ENCODE measurements at places on chromosomes 5 and 9.

GRCh38 chr9:132056717-132057560 lies 22.7 kb downstream of the MED27 start:
- H3K4me1 ChIP-seq = peaks cover 36% of the 10 kb centered on the region
- H3K27me3 ChIP-seq = no peaks in the 10 kb centered on the region
- H3K36me3 ChIP-seq = peaks cover 9% of the 10 kb centered on the region
- no peak for DNase-seq
- H3K4me3 ChIP-seq = no peak overlapping the region

DNA sequence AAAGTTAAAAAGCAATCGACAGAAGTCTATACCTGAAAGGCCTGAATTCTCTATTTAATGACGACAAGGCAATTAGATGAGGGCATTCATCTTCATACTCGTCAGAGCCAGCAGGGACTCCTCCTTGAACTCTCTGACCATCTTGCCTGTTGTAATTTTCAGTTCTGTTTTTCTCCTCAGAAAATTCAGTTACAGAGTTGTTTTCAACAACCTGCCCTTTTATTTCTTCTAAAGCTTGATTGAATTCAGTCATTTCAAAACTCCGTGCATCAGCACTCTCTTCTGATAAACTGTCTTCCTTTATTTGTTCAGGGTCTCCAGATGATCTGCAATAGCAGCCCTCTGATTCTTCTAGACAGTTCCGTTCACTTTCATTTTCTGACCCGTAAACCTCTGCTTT lies 15.6 kb downstream of the RIOK2 start:
- H3K4me3 ChIP-seq = peak overlapping the region; percentile 26
- H3K4me1 ChIP-seq = peaks cover 4% of the 10 kb centered on the region

GRCh38 chr9:114250235-114250568 lies 72.7 kb upstream of the ORM1 start:
- H3K27me3 ChIP-seq = peaks cover 28% of the 10 kb centered on the region
- H3K4me3 ChIP-seq = no peak overlapping the region
- DNase-seq = no peak
- no peak overlapping the region for H3K27ac ChIP-seq
- no peaks in the 10 kb centered on the region for H3K36me3 ChIP-seq
- no peaks in the 10 kb centered on the region for H3K4me1 ChIP-seq

DNA sequence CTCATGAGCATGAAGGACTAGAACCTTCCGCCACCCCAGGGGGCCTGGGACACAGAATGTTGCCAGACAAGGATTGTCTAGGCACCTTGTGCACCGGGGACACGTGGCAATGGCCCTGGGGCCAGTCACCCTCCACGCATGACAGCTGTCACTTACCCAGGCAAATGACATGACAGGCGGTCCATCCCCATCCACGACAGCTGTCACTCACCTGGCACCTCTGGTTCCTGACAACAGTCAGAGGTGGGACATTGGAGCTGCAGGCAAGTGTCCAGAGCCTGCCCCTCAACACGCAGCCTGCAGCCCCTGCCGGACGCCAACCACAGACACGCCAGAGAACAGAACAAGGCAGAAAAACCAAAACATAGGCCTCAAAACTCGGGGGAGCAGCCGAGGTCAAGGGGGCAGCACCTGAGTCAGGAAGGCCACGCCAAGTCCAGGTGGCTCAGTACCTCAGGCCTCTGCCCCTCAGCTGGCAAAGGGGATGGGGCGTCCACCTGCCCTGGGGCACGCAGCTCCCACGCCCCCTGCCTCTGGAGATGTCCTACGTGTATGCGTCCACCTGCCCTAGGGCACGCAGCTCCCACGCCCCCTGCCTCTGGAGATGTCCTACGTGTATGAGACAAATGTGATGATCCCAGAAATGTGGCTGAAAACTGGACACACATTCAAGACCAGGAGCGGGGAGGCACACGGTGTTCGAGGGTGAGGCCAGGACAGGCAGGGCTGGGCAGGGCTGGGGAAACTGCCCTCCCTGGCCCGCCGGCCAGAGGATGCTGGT lies 14.5 kb downstream of the VAV2 start:
- H3K4me3 ChIP-seq = no peak overlapping the region
- no peaks in the 10 kb centered on the region for H3K4me1 ChIP-seq
- H3K27ac ChIP-seq = no peak overlapping the region
- DNase-seq = no peak
- no peaks in the 10 kb centered on the region for H3K27me3 ChIP-seq

- no peaks in the 10 kb centered on the region for H3K27me3 ChIP-seq
- no peak for DNase-seq
- H3K36me3 ChIP-seq = peaks cover 16% of the 10 kb centered on the region
- H3K4me3 ChIP-seq = no peak overlapping the region
- no peak overlapping the region for H3K27ac ChIP-seq
Observed at GRCh38 chr9:93655621-93656425, 79.4 kb downstream of the PHF2 start.

DNA sequence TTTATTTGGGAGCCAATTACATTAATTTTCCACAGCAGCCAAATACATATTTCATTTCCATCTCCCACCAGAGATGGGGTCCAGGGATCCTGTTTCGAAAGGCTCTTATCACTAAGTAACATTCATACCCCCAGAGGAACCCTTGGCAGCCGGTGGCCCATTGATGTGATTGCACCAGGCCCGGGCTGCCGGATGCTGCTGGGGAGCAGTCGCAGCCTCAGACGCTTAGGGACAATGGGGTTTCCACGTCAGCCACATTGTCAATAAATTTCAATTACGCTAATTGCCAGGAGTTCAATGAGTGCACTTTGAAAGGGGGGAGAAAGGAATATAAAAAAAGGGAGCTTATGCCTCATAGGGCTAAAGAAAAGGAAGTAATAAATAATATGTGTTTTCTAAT lies 478.8 kb upstream of the ADAMTS16 start:
- no peaks in the 10 kb centered on the region for H3K27me3 ChIP-seq
- no peaks in the 10 kb centered on the region for H3K36me3 ChIP-seq
- DNase-seq = no peak
- H3K27ac ChIP-seq = no peak overlapping the region
- no peak overlapping the region for H3K4me3 ChIP-seq
- peaks cover 2% of the 10 kb centered on the region for H3K4me1 ChIP-seq

DNA sequence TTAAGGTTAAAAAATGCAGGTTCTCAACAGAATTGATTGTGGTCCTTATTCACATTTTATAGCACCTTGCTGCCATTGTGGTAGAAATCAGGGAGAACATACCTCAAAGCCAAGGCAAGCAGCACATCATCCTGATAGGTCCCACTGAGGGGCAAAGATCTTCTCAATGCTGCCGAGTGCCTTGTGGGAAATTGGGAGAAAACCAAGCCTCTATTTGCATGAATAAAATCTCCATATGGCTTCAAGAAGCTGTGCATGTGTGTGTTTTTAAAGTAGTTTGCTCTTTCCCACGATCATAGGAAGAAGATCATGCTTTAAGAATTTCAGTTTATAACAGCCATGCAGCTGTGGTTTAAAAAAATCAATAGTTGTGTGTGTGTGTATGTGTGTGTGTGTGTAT lies 216.9 kb upstream of the FBXL7 start:
- no peaks in the 10 kb centered on the region for H3K27me3 ChIP-seq
- H3K4me1 ChIP-seq = no peaks in the 10 kb centered on the region
- DNase-seq = no peak
- H3K27ac ChIP-seq = no peak overlapping the region

DNA sequence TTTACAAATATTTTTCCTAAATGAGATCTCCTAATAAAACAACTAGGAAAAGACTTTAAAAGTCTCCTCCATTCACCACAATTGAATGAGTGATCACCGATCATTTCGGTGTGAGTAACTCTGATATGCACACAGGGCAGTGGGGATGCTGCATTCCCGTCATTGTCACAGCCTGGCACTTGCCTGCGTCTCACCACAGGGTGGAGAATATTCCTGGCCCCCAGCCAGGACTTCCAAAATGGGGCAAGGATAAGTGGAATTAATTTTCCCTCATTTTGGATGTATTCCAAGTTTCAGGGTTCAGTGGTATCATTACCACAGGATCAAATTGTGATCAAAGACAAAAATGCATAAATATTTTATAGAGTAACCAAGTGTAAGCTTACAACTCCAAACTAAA lies 107.1 kb downstream of the CTNND2 start:
- DNase-seq = no peak
- H3K4me1 ChIP-seq = no peaks in the 10 kb centered on the region
- no peak overlapping the region for H3K27ac ChIP-seq
- H3K27me3 ChIP-seq = no peaks in the 10 kb centered on the region
- no peak overlapping the region for H3K4me3 ChIP-seq
- H3K36me3 ChIP-seq = no peaks in the 10 kb centered on the region

DNA sequence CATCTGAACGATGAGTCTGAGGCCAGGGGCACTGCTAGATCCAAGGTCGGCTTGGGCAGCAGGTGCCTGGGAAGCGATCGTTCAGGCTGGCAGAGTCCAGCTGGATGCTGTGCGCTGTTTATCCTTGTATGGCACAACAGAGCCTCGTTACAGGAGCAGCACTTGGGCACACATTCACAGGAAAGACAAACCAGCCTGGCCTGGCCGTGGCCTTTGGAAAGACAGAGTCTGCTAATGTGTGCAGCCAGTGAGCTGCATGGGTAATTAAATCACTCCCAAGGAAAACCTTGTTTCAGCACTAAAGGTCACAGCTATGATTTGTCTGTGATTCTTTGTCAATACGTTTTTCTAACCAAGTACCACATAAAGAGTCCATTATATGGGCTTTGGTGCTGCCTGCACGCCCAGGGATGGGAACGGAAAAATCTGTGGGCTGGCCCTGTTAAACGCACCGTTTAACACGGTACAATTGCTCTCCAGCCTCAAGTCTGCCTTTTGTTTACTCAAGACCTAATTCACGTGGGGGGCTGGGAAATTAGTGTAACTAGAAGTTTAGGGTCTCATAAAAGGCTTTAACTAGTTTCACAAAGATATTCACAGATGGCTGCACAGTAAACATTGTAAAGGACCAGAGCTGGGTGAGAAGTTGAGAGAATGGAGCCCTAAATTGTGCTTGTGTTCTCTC lies 509.3 kb downstream of the KDM4C start:
- no peak for DNase-seq
- H3K36me3 ChIP-seq = no peaks in the 10 kb centered on the region
- no peaks in the 10 kb centered on the region for H3K4me1 ChIP-seq
- no peak overlapping the region for H3K4me3 ChIP-seq
- no peak overlapping the region for H3K27ac ChIP-seq
- H3K27me3 ChIP-seq = peaks cover 34% of the 10 kb centered on the region

DNA sequence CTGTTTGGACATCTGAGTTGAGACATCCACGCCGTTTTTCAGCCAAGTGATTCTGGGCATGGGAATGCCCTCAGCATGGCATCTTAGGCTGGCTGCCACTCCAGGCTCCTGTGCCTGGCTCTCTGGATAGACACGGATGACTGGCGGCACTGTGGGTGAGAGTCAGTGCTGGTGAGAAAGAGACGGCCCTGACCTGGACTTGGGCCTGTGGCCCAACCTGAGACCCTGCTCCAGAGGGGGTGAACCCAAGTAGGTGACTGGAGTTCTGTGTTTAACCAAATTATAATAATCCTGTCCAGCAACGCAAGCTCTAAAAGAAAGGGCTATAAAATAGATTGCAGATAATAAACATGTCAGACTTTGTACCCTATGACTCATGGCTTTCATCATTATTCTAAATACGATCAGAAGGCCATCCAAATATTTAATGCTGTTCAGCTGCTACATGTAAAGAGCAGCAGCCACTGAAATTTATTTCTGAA lies 173.9 kb downstream of the HSPA4 start:
- H3K27me3 ChIP-seq = peaks cover 39% of the 10 kb centered on the region
- H3K27ac ChIP-seq = no peak overlapping the region
- no peak overlapping the region for H3K4me3 ChIP-seq
- no peaks in the 10 kb centered on the region for H3K4me1 ChIP-seq

DNA sequence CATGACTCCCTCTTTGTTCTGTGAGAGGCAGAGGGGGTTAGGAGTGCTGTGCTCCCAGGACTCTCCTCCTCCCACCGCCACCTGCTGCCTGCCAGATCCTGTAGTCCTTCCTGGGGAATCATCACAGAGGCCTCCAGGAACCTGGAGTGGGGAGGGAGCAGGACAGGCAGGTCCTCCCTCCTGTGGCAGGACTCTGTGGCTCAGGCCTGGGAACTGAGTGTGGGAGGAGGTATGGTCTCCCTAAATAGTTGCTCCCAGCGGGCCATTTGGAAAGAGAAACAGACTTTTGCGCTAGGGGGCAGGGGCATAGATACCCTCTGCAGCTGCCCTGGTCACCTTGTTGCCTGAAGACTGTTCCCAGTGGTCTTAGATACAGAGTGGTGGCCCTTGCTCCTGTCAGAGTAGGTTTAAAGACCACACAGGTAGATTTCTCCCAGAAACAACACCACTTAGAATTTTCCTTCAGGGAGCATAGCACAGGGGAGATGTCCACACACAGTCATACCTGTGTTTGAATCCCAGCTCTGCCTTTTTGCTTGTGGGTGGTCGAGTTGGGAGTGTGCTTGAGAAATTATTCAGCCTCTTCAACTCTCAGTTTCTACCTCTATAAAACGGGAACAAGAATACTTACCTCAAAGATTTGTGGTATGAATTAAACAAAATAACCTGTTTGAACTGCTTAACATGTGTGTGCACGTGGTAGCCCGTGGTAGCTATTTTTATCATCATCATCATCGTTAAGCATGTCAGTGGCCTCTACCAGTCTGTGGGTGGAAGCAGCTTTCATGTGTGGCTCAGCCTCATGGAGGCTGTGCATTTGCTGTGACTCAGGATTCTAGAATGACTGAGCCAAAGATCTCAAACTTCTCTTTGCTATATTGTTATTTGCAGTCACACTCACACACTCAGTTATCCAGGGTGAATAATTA lies 55.8 kb downstream of the SLC22A5 start:
- H3K27ac ChIP-seq = peak overlapping the region; percentile 99
- peak; percentile 56 for DNase-seq
- no peaks in the 10 kb centered on the region for H3K27me3 ChIP-seq
- H3K4me3 ChIP-seq = peak overlapping the region; percentile 85
- H3K36me3 ChIP-seq = peaks cover 70% of the 10 kb centered on the region

DNA sequence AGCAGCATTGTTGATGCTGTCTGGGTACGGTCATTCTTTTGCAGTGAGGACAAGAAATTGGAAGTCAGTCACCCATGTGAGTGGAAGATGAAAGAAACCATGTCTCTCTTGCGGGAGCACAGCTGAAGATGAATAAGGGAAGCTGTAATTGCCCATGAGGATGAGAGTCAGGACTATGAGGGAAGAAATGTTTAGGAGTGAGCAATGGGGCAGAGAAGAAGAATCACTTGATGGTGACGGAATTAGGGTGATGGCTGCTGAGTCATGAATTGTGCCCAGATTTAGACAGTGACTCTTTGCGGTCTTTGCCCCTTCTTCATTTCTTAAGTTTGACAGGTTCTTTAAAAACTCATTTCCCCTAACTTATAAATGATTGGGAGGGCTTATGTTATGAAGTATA lies 183.3 kb downstream of the MAST4 start:
- peaks cover 11% of the 10 kb centered on the region for H3K27me3 ChIP-seq
- H3K4me3 ChIP-seq = no peak overlapping the region

- H3K27me3 ChIP-seq = no peaks in the 10 kb centered on the region
- H3K27ac ChIP-seq = no peak overlapping the region
- no peaks in the 10 kb centered on the region for H3K36me3 ChIP-seq
- no peaks in the 10 kb centered on the region for H3K4me1 ChIP-seq
- H3K4me3 ChIP-seq = no peak overlapping the region
Observed at GRCh38 chr5:145408048-145408341, 427.1 kb downstream of the PRELID2 start.
